NCI-H2081 treated with DMSO at 0.1 percent for 48 hours (cell line): ENCODE measurements at places on chromosomes 12 and 14.

GRCh38 chr12:124713436-124714082, 146.1 kb upstream of the NCOR2 start:
- no peak for DNase-seq

GRCh38 chr12:16670456-16671050, 64.6 kb upstream of the LMO3 start:
- DNase-seq = no peak

GRCh38 chr12:84924981-84925380, 12.4 kb upstream of the SLC6A15 start:
- DNase-seq = no peak

- peak; percentile 4 for DNase-seq
Observed at GRCh38 chr14:96362071-96362964, 823 bp downstream of the ATG2B start.

DNA sequence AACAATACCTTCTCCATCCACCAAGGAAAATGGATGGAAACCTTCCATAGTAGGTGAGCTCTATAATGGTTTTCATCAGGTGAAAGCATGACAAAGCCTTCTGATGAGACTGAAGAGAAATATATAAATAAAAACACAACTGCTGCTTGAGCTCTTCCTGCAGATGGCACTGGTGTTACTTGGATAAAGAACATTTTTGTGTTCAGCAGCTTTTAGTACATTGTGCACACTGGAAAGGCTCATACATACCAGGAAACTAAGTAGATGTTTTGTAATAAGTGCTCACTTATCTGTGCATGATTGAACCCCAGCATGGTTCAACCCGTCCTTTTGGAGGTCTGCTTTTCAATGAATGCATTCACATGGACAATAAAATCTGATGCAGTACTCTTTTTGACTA, 357.3 kb upstream of the MIS18BP1 start:
- DNase-seq = no peak

- no peak for DNase-seq
Observed at GRCh38 chr12:57779736-57780135, 2.9 kb upstream of the TSFM start.

GRCh38 chr14:23299986-23300686, 2.5 kb downstream of the PPP1R3E start:
- no peak for DNase-seq

DNA sequence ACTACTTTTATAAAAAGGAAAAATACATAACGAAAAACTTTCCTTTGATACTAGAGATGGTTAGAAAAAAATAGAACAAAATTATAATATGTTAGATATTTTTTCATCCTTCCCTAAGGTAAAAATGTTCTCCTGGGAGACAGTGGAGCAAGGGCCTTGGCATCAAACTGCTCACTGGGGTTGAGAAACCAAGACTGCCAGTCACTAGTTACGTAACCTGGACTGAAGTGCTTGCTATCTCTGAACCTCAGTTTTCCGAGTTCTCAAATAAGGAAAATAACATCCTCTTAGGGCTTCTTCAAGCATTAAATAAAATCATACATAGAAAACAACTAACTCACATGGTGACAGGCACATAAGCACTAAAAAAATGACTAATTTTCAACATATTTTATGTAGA, 48.2 kb upstream of the FRMD6 start:
- DNase-seq = no peak

DNA sequence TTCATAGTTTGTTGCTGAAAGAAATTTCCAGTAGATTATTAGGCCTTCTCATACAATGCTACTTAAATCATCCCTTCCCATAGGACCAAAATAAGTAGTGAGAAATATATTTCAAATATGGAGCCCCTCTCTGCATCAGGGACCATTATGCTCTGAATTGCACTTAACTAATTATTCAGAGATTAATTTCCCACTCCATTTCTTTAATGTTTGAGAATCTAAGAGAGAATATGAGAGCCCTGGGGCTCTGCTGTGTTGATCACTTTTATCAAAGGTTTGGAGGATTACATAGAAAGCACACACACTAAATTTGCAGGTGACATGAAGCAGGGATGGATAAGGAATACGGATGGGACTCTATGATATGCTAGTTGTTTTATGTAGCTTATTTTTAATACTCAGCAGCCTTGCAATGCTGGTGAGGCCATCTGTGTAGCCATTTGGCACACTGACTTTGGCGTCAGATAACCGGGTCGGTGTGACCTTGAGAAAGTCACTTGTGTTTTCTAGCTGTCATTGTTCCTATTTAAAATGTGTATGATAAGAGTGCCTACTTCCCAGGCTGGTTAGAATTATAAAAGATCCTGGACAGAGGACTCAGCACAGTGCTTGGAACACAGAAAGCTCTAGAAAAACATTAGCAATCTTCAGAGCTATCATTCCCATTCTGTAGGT, 49.9 kb upstream of the FBXO21 start:
- no peak for DNase-seq

DNA sequence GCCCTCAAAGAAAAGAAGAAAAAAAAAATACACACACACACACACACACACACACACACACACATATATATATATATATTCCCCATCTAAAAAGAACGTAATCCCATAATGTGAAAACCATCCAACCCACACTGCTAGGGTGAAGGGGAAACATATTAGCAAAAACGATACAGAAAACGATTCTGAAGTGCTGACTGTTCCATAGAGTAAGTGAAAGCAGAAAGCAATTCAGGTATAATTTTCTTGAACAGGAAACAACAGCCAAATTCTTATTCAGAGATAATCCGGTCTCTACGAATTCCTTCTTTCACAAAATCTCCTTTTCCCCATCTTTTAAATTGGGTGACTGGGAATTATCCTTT, 393.5 kb downstream of the NOVA1 start:
- peak; percentile 18 for DNase-seq

DNA sequence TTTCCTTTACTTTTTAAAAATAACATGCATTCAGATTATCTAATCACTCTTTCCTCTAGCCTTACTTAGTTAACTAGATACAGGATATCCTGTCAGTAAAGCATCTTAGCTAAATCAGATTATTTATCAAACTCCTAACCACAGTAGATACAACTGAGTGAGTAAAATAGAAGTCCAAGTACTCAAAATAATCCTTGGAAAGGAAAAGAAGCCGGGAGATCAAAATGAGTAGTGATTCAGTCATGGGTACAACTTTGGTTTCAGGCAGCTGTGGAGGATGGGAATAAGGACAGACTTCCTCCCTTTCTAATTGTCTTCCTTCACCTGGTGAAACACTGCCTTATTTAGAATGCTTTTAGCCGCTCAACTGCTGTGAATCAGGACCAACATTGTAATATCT, 29.4 kb downstream of the GNG2 start:
- peak; percentile 58 for DNase-seq

- no peak for DNase-seq
Observed at GRCh38 chr14:103343905-103344797, 10.1 kb downstream of the EIF5 start.

- no peak for DNase-seq
Observed at GRCh38 chr14:96634896-96635295, 132.7 kb downstream of the PAPOLA start.

- no peak for DNase-seq
Observed at GRCh38 chr12:4270831-4271716, 2.5 kb upstream of the CCND2 start.

DNA sequence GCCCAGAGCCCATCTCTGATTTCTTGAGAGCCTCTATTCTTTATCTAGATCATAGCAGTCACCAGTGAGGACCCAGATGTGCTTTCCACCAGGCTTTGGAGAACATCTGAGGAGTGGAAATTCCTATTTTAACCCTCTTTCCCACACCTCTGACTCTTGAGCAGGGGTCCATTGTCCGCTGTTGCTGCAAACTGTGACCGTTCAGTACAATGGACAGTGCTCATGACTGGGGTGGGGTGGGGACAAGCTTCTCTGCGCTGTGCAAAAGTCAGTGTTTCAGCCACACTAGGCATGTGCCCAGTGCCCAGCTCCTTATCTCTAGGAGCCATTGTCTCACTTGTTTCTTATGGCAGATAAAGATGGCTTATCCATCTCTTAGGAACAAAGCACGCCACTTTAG, 16.9 kb upstream of the KRT7 start:
- no peak for DNase-seq

GRCh38 chr12:97293541-97293940, 169.1 kb upstream of the RMST start:
- no peak for DNase-seq

- no peak for DNase-seq
Observed at GRCh38 chr14:26173581-26174110, 424.2 kb downstream of the NOVA1 start.

DNA sequence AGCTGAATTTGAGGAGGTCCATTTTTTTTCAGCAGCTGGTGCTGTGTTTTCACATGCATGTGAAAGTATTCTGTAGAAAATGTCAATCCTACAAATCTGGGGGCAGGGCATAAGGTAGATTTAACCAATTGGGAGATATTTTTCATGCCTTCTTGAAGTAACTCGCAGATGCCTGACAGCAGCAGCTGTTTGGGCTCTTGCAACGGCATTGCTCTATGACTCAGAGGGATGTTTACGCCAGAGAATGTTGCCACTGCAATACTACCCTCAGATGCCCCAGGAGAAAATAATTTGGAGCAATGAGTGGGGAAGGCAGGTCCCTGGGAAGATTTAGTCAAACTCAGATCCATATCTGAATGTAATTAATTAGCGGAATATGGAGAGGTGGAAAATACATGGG, 42.5 kb upstream of the MYBPC1 start:
- DNase-seq = no peak

- no peak for DNase-seq
Observed at GRCh38 chr14:88181072-88181471, 142.0 kb downstream of the KCNK10 start.

- no peak for DNase-seq
Observed at GRCh38 chr12:111841236-111841749, 735 bp upstream of the MAPKAPK5 start.

GRCh38 chr12:93115198-93115601, 186.1 kb upstream of the EEA1 start:
- DNase-seq = no peak

- DNase-seq = no peak
Observed at GRCh38 chr12:97714107-97714563, 251.5 kb downstream of the RMST start.

GRCh38 chr12:133129368-133130037, 571 bp downstream of the ZNF891 start:
- no peak for DNase-seq

DNA sequence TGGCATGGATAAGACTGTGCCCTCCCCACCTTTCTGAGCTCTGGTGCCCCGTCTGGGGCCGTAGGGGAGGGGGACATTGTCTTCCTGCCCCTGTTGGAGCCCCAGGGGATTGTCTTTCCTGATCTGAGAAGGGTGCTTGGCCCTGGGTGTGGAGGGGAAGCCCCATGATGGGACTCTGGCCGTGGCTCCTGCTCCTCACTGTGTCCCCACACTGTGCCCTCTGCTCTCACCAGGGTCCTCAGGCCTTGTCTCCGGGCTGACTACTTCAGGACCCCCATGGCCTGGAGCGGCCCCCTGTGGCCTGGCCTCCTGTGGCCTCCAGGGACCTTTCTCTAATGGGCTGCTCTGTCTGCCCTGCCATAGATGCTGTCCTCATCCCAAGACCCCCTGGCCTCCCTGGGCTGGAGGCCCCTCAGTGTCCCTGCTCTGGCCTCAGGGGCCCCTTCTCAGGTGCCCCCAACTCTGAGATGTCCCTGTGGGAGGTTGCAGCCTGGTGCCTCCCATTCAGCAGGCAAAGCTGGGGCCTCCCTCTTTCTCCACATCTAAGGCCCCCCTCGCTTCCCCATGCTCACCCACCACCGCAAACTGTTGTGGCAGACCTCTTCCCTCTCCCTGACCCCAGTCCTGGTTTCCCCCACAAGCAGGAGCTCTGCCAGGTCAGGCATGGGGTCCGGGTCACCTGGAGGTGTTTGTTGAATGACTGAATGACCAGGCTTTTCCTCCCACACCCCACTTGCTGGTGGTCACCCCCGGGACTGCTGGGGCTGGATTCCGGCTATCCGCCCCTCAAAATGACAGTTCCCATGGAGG, 4.0 kb downstream of the KIF26A start:
- DNase-seq = no peak

- no peak for DNase-seq
Observed at GRCh38 chr14:22723815-22724214, 42.7 kb upstream of the OXA1L start.

- no peak for DNase-seq
Observed at GRCh38 chr14:59254911-59255545, 66.6 kb downstream of the DAAM1 start.

- no peak for DNase-seq
Observed at GRCh38 chr12:7017870-7018349, 366 bp downstream of the LPCAT3 start.

- DNase-seq = no peak
Observed at GRCh38 chr14:71742485-71742884, 189.7 kb upstream of the RGS6 start.

GRCh38 chr12:101855364-101855884, 22.0 kb upstream of the DRAM1 start:
- DNase-seq = no peak

GRCh38 chr12:40903040-40903439, 210.8 kb downstream of the CNTN1 start:
- DNase-seq = no peak

- DNase-seq = no peak
Observed at GRCh38 chr12:130155416-130156073, 6.7 kb upstream of the FZD10 start.

GRCh38 chr12:66599816-66600215, 79.1 kb downstream of the GRIP1 start:
- DNase-seq = no peak

GRCh38 chr12:128727461-128727860, 96.3 kb downstream of the SLC15A4 start:
- no peak for DNase-seq

- no peak for DNase-seq
Observed at GRCh38 chr12:68115281-68115680, 44.3 kb downstream of the IFNG start.

GRCh38 chr12:45324391-45324790, 108.5 kb downstream of the ANO6 start:
- DNase-seq = no peak

DNA sequence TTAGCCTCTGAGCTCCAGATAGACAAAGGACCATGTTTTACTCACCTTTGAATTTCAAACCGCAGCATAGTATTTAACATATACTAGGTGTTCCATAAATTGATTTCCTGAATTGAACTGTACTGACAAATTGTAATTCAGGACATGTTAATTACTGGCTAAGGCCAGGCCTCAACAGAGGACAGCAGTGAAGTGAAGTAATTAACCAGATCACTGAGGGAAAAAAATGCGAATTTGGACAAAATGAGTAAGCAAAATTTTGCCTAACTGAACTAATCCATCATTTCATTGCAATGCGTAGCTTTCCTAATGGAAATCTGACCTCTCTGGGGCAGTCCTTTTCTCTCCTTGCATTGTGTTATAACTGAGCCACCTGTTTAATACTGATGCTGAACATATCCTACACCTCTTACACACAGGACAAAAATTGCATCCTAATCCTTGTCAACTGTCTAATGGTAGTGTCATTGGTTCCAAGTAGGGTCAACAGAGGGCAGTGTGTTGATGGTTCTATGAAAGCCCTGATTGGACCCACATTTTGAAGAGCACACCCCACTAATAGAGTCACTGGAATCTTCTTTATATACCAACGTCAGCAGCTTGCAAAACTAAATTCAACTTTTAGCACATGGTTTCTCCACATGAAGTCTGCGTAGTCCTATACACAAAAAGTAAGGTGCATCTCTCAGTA, 148.4 kb downstream of the SLC25A21 start:
- no peak for DNase-seq

- DNase-seq = no peak
Observed at GRCh38 chr12:31796270-31796951, 67.6 kb upstream of the AMN1 start.
